Breast epithelium (tissue), 4 donors: ENCODE measurements at places on chromosomes 13 and 19. TPM values are rescaled to one million over a fixed set of nuclear protein-coding genes. Genes with fewer than 3 reads are reported as not detected.
A peak's percentile ranks its signal among the peaks of the same experiment; 100 is the strongest.

DNA sequence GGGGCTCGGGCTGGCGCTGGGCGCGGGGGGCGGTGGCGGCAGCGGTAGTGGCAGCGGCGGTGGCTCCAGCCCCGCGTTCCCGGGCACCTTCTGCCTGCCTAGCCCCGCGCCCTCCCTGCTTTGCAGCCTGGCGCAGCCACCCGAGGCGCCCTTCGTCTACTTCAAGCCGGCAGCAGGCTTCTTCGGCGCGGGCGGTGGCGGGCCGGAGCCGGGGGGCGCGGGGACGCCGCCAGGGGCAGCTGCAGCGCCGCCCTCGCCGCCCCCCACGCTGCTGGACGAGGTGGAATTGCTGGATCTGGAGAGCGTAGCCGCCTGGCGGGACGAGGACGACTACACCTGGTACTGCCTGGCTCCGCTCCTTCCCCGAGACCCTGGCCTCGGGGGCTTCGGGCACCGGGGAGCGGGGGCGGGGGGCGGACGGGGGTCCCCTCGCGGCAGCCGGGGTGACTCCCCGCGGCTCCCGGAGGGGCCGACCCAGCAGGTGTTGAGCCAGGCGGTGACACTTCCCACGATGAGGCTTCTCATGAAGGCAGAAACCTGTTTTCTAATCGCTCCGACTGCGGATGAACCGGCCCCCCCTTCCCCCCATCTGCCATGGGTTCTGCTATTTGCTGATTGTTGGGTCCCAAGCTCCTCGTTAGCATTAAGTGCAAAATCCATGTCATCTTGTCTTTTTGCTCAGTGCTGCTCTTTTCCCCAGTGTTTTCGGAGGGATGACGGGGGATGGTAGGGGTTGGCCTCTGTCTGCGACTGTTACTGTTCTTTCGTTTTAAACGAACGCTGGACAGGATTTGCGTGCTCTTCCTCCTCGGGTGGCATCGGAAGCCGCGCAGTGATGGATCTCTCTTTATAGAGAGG lies 943 bp downstream of the SLAIN1 start:
- DNase-seq = no peak

DNA sequence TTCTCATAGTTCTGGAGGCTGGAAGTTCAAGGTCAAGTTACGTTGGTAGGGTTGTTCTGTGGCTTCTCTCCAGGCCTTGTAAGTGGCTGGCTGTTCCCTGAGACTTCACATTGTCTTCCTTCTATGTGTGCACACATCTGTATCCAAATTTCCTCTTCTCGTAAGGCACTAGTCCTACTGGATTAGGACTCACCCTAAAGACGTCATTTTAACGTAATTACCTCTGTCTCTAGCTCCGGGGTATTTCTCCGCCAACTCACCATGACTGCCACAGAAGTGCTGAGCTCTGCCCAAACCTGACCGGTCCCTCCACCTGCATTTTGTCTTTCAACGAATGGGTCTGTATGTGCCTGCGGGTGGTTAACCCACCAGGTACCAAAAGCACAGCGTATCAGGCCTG lies 8.7 kb upstream of the SYDE1 start:
- DNase-seq = no peak

DNA sequence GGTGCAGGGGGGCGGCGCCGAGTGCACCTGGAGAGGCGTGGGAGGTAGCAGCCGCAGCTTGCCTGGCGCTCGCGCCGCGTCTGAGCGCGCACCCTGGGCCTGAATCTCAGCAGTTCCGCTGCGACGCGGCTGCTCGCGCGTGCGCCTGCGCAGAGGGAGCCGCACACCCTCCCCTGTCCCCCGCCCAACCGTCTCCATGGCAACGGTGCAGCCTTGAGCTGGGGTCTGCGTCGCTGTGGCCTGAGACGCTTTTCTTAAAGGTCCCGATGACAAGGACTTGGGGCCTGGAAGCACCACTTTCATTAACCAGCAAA lies at the start of gene PNMA8B:
TSS of gene PNMA8B (minus strand) at position 82 of the 314 bp plus-strand sequence. CDS start 402 bp downstream, outside the sequence.
- DNase-seq = no peak

DNA sequence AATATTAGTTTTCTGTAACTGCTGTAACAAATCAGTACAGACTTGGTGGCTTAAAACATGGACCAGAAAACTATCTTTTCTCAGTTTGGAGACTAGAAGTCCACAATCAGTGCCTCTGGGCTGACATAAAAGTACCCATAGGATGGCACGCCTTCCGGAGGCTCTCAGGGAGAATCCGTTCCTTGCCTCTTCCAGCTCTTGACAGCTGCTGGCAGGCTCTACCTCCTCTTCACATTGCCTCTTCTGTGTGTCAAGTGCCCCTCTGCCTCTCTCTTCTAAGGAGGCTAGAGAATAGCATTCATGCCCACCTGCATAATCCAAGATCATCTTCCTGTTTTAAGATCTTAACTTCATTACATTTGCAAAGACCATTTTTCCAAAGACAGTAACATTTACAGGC lies 1194.2 kb downstream of the EFNB2 start:
- no peak for DNase-seq

DNA sequence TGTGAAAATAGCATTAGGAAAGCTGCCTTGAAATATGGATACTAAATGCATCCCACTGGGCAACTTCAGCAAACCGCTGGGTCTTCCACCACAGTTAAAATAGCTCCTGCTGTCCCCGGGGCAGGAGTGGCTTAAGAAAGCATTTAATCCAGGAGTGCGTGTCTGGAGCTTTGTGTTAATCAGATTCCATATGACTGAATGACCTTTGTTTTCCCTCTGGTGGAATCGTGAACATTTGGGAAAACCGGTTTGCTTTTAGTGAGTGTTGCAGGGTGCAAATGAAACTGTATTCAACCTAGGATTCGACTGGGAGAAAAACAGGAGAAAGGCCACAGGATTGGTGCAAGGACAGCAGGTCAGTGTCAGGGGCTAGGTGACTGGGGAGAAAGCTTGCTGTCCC lies 237.6 kb upstream of the MAB21L1 start:
- DNase-seq = no peak

- peak; percentile 61 for DNase-seq
Observed at GRCh38 chr19:7415163-7415856, 66.6 kb downstream of the ARHGEF18 start.

DNA sequence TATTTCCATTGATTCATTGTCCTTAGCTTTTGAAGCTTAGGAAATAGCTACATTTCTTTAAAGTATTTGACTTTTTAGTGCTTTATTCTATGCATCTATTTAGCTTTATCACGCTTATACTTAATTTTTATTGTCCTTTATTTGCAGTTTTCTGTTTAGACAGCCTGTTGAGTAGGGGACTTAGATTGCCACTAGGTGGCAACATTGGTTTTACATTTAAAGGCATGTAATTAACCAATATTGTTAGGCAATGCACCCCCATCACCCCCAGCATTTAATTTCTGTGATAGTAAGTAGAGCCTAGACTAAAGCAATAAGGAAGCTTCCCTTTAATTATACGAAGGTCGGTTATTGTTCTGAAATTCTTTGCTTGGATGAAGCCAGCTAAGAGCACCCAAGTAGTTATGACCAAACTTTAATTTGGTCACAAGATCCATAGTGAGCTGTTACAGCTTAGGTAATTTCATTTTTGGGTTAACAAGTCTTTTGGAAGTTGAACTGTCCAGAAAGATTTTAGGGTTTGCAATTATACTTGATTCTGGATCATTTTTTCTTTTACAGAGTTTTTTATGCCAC lies 36.5 kb downstream of the B3GLCT start:
- DNase-seq = no peak

DNA sequence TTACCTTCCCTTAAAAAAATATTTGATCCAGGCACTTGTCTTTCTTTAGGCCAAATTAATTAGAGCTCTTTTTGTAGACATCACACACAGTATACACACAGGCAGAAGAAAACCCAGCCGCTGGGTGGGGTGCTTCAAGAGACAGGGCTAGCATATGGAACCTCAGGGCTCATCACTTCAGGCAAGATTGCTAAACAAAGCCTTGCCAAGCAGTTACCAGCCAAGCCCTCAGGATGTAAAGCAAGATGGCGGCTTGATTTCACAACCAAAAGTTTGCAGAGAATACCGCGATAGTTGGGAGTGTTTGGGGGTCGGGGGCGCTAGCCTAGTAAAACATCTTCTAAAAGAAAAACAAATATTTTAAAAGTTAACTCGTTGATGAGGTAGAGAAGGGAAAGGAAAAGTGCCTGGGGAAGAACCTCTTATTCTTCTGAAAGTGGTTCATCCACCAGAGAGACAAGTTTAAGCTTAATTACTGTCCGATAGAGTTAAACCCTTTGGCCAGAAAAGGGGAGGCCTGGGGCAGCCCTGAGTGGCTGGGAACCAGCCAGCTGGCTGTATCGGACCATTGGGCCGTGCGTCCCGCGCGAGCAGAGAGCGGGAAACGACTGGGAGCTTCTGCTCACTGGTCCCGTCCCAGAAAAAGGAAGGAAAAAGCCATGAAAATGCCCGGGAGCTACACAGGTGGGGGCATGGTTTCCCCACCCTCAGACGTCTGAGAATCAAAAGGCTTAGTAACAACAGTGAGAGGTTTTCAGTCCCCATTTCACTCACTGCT lies 254.9 kb upstream of the PCDH20 start:
- no peak for DNase-seq

Gene KEAP1
- total RNA-seq = 53.6 TPM
